SW 1271 (cell line): ENCODE measurements at places on chromosomes 12 and 14.

DNA sequence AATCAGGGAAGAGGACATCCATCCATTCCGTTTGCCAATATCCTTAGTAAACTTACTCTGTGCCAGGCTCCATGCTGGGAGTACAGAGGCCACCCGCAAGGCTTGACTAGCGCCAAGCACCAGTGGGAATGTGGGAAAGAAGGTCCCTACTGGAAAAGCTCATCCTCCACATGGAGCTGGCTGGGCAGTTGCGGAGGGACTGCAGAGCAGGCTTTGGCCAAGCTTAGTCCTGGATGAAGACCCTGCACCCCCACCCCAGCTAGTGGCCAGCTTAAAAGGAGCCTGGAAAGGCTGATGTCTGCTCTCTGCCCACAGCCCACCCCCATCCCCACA is 22.4 kb upstream of the EIF2B2 start:
- DNase-seq, result no peak

DNA sequence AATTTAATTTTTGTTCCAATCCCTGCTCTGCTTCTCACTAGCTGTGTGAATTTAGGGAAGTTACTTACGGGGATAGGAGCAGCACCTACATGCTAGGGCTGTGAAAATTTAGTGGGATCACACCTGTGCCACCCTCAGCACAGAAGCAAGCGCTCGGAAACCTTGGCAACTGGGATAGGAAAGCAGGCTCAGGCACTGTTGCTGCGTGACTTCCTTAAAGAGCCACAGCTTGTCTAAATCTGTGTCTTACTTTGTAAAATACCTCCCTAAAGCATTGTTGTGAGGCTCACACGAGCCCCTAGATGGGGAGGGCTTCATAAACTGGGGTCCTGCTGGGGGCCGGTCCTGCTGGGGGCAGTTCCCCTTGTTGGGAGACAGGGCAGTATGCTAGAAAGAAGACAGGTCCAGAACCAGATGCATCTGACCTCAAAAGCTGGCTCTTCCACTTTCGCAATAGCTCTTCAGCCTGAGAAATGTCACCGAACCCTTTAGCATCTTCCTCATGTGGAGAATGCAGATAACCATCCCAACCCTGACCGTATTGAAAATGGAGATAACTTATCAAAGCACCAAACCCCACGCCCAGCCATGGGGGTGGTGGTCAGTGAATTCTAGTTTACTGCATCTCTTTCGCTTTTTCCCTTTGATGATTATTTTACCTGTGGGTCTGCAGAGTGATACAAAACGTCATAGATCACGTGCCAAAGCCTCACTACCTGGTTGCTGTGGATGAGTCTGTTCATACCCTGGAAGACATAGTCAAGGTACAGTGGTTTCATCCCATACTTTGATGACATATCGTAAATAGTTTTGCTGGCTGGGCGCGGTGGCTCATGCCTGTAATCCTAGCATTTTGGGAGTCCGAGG is 54.1 kb downstream of the AK7 start:
- no peak for DNase-seq

DNA sequence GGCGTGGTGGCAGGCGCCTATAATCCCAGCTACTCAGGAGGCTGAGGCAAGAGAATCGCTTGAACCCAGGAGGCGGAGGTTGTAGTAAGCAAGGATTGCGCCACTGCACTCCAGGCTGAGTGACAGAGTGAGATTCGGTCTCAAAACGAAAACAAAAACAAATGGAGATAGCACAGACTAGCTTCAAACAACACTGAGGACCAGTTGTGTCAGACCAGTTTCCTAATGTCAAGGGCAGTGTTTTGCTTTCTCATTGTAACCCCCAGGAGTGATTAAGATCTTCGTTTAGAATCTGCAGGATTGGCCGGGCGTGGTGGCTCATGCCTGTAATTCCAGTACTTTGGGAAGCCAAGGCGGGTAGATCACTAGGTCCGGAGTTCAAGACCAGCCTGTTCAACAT is 18.5 kb downstream of the RPGRIP1 start:
- no peak for DNase-seq

GRCh38 chr14:83860631-83861155 is 1669.3 kb upstream of the FLRT2 start:
- no peak for DNase-seq

DNA sequence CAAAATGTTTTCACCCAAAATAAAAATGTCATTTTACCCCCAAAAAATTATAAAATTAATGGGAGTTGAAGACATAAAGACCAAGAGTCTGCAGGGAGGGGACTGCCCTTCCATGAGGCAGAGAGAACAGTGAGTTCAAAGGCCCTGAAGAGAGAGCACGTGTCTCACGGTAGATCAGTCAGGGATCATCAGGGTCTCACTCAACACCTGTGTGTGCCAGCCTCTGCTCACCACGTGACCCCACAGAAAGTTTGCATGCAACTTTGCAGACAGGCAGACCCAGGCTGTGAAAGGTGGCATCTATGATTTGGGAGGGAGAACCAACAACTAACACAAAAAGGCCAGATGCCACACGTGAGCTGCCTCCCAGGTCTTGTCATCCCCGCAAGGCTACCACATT is 33.1 kb downstream of the CLMN start:
- DNase-seq, result no peak
